Activated CD4-positive, alpha-beta memory T cell treated with anti-CD3 and anti-CD28 coated beads, Interleukin-2, amount 10 ng/mL, durations not matched to agents 7 days and 5 days (primary cell): ENCODE measurements at places on chromosomes 13 and 19. TPM values are rescaled to one million over a fixed set of nuclear protein-coding genes. Genes with fewer than 3 reads are reported as not detected.
A peak's percentile ranks its signal among the peaks of the same experiment; 100 is the strongest.

- no peaks in the 10 kb centered on the region for H3K36me3 ChIP-seq
- no peak for DNase-seq
- no peak overlapping the region for H3K4me3 ChIP-seq
- peaks cover 1% of the 10 kb centered on the region for H3K4me1 ChIP-seq
- H3K27me3 ChIP-seq: no peaks in the 10 kb centered on the region
These were observed 37.5 kb downstream of the DACH1 start for GRCh38 chr13:71829547-71829946.

- no peaks in the 10 kb centered on the region for H3K4me1 ChIP-seq
- no peak for DNase-seq
- no peak overlapping the region for H3K4me3 ChIP-seq
- H3K36me3 ChIP-seq: no peaks in the 10 kb centered on the region
- H3K27me3 ChIP-seq: peaks cover 25% of the 10 kb centered on the region
- H3K27ac ChIP-seq: no peak overlapping the region
These were observed 168.6 kb downstream of the LACC1 start for GRCh38 chr13:44048326-44048725.

GRCh38 chr13:111468037-111468959 lies 147.9 kb downstream of the TEX29 start:
- no peaks in the 10 kb centered on the region for H3K4me1 ChIP-seq
- no peak overlapping the region for H3K27ac ChIP-seq
- H3K4me3 ChIP-seq: no peak overlapping the region
- peaks cover 21% of the 10 kb centered on the region for H3K27me3 ChIP-seq
- DNase-seq: peak; percentile 4
- H3K36me3 ChIP-seq: no peaks in the 10 kb centered on the region

DNA sequence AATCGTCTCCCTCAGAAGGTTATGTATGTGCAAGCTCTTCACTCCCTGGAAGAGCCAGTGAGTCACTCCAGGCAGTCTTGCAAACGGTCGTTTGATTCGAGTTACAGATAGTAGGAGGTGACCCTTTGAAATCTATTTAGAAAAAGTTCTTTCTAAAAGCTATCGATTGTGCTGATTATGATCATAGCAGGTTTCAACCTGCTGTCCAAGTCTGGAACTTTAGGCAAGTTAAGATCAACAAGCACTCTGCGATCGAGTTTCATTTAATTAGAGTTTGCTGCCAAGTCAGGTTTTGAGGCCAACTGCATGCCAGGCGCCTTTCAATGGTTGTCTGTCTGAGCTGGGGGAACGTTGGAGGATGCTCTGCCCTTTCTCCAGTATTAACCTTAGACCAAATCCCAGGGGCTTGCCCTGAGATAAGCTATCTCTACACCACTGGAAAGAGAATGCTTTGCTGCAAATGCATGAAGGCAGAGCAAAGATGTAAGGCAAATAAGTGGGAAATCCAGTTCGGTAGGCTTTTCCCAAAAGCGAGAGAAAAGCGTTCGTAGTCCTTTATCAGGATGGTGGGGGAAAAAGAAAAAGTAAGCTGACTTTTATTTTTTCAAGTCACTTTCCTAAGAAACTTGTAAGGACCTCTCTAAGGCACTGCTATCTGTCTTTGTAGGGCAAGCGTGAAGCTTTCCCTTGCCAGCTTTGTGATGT lies 287.5 kb downstream of the ATP8A2 start:
- no peaks in the 10 kb centered on the region for H3K36me3 ChIP-seq
- H3K27ac ChIP-seq: no peak overlapping the region
- no peak overlapping the region for H3K4me3 ChIP-seq
- no peak for DNase-seq
- H3K4me1 ChIP-seq: no peaks in the 10 kb centered on the region

DNA sequence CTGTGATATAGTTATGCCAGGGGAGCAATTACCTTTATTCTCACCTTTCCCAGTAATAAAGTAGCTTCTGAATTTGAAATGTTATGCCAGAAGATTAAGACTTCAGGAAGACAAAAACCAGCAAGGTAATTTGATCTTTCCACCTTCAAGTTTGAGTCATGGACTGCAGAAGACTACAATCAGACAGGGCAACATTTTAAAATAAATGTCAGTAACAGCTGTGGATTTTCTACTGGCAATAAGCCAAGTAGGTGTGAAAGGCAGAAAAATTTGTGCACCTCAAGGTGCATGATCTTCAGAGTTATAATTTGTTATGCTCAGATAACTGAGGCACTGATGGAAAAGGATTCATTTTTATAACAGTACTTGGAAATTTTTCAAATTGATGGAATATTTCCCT lies 54.9 kb downstream of the SLITRK1 start:
- DNase-seq: no peak
- H3K36me3 ChIP-seq: no peaks in the 10 kb centered on the region
- H3K4me1 ChIP-seq: no peaks in the 10 kb centered on the region
- no peak overlapping the region for H3K4me3 ChIP-seq

GRCh38 chr13:91904005-91904404 lies 505.6 kb downstream of the GPC5 start:
- no peak overlapping the region for H3K4me3 ChIP-seq
- H3K4me1 ChIP-seq: no peaks in the 10 kb centered on the region
- no peak for DNase-seq

- peaks cover 7% of the 10 kb centered on the region for H3K4me1 ChIP-seq
- H3K4me3 ChIP-seq: no peak overlapping the region
- H3K36me3 ChIP-seq: no peaks in the 10 kb centered on the region
- H3K27me3 ChIP-seq: peaks cover 10% of the 10 kb centered on the region
These were observed 103.8 kb upstream of the SPATA13 start for GRCh38 chr13:24056616-24057137.

- H3K27me3 ChIP-seq: peaks cover 32% of the 10 kb centered on the region
- H3K4me1 ChIP-seq: peaks cover 10% of the 10 kb centered on the region
- no peak for DNase-seq
- no peak overlapping the region for H3K4me3 ChIP-seq
- no peak overlapping the region for H3K27ac ChIP-seq
These were observed 4.1 kb upstream of the KLF5 start for GRCh38 chr13:73054712-73055111.

GRCh38 chr13:109698779-109699178 lies 87.6 kb downstream of the IRS2 start:
- no peaks in the 10 kb centered on the region for H3K36me3 ChIP-seq
- peaks cover 4% of the 10 kb centered on the region for H3K4me1 ChIP-seq
- H3K27ac ChIP-seq: no peak overlapping the region
- DNase-seq: no peak
- H3K27me3 ChIP-seq: peaks cover 19% of the 10 kb centered on the region

GRCh38 chr19:35291259-35291658 lies 702 bp upstream of the MAG start:
- H3K27me3 ChIP-seq: peaks cover 4% of the 10 kb centered on the region
- H3K27ac ChIP-seq: no peak overlapping the region
- H3K4me1 ChIP-seq: peaks cover 8% of the 10 kb centered on the region

- peaks cover 6% of the 10 kb centered on the region for H3K36me3 ChIP-seq
- H3K27ac ChIP-seq: no peak overlapping the region
- no peak overlapping the region for H3K4me3 ChIP-seq
- H3K4me1 ChIP-seq: peaks cover 1% of the 10 kb centered on the region
- no peak for DNase-seq
- peaks cover 2% of the 10 kb centered on the region for H3K27me3 ChIP-seq
These were observed 101.3 kb downstream of the KCNRG start for GRCh38 chr13:50116430-50116973.

DNA sequence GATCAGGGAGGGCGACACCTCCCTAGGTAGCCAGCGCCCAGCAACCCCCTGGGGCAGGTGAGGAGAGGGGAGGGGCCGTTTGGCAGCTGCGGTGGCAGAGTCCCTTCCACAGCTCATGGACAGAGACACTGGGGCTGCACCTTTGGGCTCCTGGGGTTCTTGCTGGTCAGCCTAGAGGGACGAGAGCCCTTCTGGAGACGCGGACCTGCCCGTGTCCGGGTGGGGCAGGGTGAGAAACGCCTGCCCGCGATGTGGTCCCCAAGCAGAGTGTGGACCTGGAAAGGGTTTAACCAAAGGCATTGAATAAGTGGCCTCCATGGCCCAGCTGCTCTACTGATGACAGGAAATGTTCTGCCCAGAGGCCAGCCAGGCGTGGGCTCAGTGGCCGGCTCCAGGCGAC lies 38.3 kb downstream of the ADPRHL1 start:
- no peaks in the 10 kb centered on the region for H3K36me3 ChIP-seq
- no peak overlapping the region for H3K27ac ChIP-seq
- no peaks in the 10 kb centered on the region for H3K4me1 ChIP-seq
- H3K4me3 ChIP-seq: no peak overlapping the region

DNA sequence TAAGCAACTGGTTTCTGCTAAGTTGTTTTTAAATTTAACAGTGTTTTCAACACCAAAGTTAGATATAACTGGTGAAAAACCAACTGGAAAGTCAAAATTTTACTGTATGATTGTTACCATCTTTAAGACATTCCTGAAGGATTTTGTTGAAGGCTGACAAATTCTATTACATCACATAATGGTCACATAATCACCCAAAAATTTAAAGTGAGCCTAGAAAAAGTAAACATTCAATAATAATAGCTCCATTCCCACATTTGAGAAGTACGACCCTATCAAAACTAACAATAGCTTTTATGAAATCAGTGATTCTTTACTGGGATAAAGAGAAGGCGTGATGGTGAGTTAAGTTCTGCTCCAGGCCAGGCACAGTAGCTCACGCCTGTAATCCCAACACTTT lies 51.6 kb downstream of the USP12 start:
- H3K27ac ChIP-seq: no peak overlapping the region
- no peak for DNase-seq
- no peak overlapping the region for H3K4me3 ChIP-seq
- H3K36me3 ChIP-seq: peaks cover 64% of the 10 kb centered on the region
- H3K27me3 ChIP-seq: no peaks in the 10 kb centered on the region

- no peaks in the 10 kb centered on the region for H3K27me3 ChIP-seq
- H3K27ac ChIP-seq: peak overlapping the region; percentile 92
- H3K4me1 ChIP-seq: peaks cover 78% of the 10 kb centered on the region
- peaks cover 73% of the 10 kb centered on the region for H3K36me3 ChIP-seq
- no peak for DNase-seq
These were observed 7.6 kb downstream of the ALOX5AP start for GRCh38 chr13:30742901-30743300.

DNA sequence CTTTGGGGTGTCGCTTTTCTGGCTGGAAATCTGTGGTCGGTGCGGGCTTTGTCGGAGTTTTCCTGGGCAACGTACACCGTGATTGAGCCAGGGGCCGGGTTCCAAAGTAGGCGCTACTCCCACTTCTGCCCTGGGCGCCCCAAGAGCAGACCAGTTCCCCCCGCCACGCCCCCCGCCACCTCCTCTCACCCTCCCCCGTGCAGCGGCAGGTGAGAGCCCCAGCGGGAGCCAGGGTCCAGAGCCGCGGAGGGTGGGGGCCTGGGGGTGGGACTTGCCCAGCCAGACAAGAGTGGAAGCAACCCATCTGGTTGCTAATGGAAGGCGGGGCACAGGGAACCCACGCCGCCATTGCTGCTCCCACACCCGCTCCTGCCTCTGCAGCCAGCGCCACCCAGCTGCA lies 2195.9 kb downstream of the PCDH9 start:
- DNase-seq: no peak
- H3K27me3 ChIP-seq: no peaks in the 10 kb centered on the region
- no peak overlapping the region for H3K4me3 ChIP-seq
- no peak overlapping the region for H3K27ac ChIP-seq
- H3K4me1 ChIP-seq: no peaks in the 10 kb centered on the region
- H3K36me3 ChIP-seq: no peaks in the 10 kb centered on the region

GRCh38 chr13:90553159-90553558 lies 794.3 kb upstream of the MIR17HG start:
- no peaks in the 10 kb centered on the region for H3K36me3 ChIP-seq
- no peak overlapping the region for H3K27ac ChIP-seq
- no peaks in the 10 kb centered on the region for H3K4me1 ChIP-seq
- no peak overlapping the region for H3K4me3 ChIP-seq
- H3K27me3 ChIP-seq: no peaks in the 10 kb centered on the region
- DNase-seq: no peak

- no peak overlapping the region for H3K27ac ChIP-seq
- no peak for DNase-seq
These were observed 4.2 kb downstream of the TSPAN16 start for GRCh38 chr19:11299946-11300810.

DNA sequence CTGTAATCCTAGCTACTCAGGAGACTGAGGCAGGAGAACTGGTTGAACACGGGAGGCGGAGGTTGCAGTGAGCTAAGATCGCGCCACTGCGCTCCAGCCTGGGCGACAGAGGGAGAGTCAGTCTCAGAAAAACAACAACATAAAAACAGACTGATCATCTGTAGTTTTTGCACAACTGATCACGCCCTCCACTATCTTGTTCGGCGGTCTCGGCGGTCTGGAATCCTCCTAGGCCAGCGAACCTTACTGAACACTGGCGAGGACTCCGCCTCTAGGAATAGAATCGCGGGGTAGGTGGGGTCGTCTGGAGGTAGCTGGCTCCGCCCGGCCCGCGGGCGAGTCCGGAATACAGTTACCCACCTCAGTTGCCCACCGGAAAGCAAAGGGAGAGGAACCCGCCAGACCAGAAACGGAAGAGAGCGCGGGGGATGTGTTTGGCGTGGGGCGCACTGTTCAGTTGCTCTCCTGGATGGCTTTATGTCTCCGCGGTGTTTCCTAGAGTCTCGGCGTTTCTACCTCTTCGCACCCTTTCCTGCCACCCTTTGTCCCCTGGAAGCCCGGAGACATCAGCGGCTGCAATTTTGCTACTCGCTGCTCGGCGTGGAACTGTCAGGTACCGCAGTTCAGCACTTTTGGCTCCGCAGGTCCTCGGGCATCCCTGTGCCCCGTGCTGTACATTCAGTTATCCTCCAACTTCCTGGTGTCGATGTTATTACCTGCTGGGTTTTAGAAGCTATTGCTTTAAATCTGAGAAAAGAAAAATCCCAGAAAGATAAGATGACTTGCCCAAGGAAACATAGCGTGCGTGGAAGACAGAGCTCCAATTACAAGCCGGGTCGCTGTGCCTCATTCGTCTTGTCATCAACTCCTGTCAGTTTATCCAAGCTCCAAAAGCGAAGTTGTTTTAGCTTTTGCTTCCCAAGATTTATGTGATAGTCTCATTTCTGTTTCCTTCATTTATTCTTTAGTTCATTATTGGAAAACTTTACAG lies 24.9 kb upstream of the HNRNPA1L2 start:
- peaks cover 2% of the 10 kb centered on the region for H3K27me3 ChIP-seq
- H3K27ac ChIP-seq: peak overlapping the region; percentile 85
- H3K4me1 ChIP-seq: peaks cover 28% of the 10 kb centered on the region
- peak overlapping the region; percentile 95 for H3K4me3 ChIP-seq
- no peaks in the 10 kb centered on the region for H3K36me3 ChIP-seq

GRCh38 chr19:1317274-1318003 lies 31.8 kb downstream of the EFNA2 start:
- peaks cover 23% of the 10 kb centered on the region for H3K27me3 ChIP-seq
- no peak overlapping the region for H3K4me3 ChIP-seq
- DNase-seq: no peak
- H3K4me1 ChIP-seq: no peaks in the 10 kb centered on the region

The TIMM50 gene
- 44.0 TPM for total RNA-seq

The SHD gene
- not detected for total RNA-seq

The KRTDAP gene
- total RNA-seq: not detected

The THSD1 gene
- total RNA-seq: 0.28 TPM
